ENCODE measurements at places on chromosomes 7 and 10. TPM values are rescaled to one million over a fixed set of nuclear protein-coding genes. Genes with fewer than 3 reads are reported as not detected.

The OPN4 gene
- total RNA-seq, result 0.04 TPM

The CALML3 gene
- not detected for total RNA-seq

The TMEM72 gene
- 0.04 TPM for total RNA-seq

The PRKG1 gene
- 51.3 TPM for total RNA-seq

The TMEM229A gene
- not detected for total RNA-seq

The OPTN gene
- 19.7 TPM for total RNA-seq

The TMEM196 gene
- 0.04 TPM for total RNA-seq

The TRUB1 gene
- 20.9 TPM for total RNA-seq

The BUB3 gene
- 66.2 TPM for total RNA-seq

The PKD2L1 gene
- total RNA-seq, result 0.04 TPM

The ZNF365 gene
- 0.13 TPM for total RNA-seq

The NKX1-2 gene
- total RNA-seq, result not detected
